T-helper 22 cell (primary cell): ENCODE measurements at places on chromosomes 2 and 18.
A peak's percentile ranks its signal among the peaks of the same experiment; 100 is the strongest.

DNA sequence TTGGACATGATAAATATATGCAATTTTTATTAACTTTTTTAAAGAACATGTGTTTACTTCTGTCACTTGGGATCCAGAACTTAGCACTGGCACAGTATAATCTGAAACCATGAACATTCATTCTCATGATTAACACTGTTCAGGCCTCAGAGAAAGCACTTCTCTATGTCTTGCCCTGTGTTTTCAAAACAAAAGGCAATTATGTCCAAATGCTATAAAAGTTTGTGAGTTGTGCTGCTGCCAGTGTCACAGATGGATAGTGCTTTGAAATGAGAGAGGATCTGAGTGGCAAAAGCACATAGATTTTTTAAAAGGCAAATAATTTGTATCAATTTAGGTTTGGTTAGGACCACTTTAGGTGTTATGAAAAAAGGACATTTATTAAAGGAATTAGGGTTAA is 470.5 kb upstream of the FAM98A start:
- DNase-seq, result no peak

DNA sequence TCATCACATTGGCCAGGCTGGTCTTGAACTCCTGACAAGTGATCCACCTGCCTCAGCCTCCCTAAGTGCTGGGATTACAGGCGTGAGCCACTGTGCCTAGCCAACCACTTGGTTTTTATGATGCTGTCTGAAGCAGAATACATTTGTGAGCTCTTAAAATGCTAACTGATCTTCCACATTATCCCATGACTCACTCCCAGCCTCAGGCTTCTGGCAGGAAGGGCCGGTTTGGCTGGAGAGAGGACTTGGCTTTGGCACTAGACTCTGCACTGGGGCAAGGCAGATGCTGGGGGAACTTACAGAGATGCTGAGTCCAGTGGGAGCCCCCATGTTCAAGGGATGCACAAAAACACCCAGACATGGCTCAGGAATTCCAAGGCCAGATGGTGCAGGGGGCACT is 40.5 kb upstream of the SH3BP4 start:
- DNase-seq, result no peak

DNA sequence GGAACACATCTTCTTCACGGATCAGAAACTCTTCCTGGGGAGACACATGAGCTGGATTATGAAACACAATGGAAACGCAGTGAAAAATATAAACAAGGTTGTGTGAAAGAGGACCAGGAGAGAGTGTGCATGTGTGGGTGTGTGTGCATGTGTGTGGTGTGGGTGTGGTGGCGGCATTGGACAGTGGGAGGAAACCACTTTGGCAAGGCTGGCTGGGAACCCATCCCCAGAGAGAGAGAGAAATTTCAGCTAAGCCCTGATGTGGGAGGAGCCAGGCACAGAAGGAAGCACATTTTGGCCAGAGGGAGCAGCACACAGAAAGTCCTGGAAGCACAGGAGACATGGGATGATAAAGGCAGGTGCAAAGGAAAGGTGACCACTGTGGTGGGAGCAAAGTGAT is 147.6 kb upstream of the COPS8 start:
- DNase-seq, result no peak

- DNase-seq, result no peak
Measured at GRCh38 chr2:23485261-23485660, 100.3 kb downstream of the KLHL29 start.

- no peak for DNase-seq
Measured at GRCh38 chr2:189514104-189514503, 66.5 kb downstream of the SLC40A1 start.

DNA sequence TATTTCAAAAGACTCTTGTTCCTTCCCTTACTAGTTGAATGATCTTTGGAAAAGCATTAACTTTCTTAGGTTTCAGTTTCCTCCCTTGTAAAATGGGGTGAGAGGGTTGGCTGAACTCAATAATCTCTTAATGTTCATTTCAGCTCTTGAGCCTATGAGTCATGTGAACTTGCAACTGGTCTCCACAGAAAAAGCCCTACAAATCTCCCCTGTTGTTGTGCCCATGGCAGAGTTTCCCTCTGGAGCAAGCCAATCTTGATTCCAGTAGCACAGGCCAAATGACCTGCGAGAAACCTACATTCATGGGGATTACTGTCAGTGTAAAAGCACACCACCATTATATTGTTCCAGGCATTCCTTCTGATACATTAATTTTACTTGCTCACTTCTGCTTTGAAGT is 388.9 kb downstream of the ALK start:
- DNase-seq, result no peak

DNA sequence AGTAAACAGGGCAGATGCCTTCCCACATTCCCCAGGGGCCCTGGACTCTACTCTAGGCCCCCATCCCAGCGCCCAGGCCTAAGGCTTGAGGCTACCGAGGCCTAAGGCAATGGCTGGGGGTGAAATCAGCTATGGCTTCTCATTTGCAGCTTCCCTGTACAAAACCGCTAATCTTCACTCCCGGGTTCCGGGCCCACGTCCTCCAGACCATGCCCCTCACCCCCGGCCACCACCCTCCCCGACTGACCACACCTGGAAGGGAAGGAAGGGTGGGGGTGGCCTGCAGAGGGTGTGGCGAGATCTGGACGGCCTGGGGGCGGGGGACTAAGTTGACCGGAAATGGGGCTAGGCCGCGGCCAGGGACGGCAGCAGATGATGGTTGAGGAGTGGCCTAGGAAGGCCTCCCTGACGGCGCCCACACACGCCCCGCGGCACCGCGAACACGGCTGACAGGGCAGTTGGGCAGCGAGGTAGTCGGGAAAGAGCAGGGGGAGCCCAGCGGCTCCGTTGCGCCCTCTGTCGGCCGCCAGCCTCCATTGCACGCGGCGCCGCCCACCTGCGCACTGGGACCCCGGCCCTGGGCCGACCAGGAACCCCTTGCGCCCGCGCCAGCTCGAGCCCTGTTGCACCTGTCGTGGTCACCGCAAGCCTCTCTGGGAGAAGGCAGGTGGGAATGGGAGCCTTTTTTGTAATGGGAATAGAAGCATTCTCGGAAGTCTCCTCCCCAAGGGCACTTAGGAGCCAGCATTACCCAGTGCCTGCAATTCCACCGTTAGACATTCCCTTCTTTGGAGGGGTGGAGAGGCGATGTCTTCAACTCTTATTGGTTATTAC is 117.1 kb upstream of the STPG4 start:
- DNase-seq, result peak; percentile 10

- no peak for DNase-seq
Measured at GRCh38 chr18:56510108-56510507, 128.3 kb downstream of the TXNL1 start.
